ENCODE measurements at places on chromosomes 2 and 18.

- DNase-seq: no peak
Measured at GRCh38 chr2:202377207-202377761, 1.2 kb downstream of the BMPR2 start.

- DNase-seq: no peak
Measured at GRCh38 chr2:181781078-181781786, 100.9 kb upstream of the NEUROD1 start.

GRCh38 chr2:134218930-134219658, 34.8 kb upstream of the MGAT5 start:
- no peak for DNase-seq

DNA sequence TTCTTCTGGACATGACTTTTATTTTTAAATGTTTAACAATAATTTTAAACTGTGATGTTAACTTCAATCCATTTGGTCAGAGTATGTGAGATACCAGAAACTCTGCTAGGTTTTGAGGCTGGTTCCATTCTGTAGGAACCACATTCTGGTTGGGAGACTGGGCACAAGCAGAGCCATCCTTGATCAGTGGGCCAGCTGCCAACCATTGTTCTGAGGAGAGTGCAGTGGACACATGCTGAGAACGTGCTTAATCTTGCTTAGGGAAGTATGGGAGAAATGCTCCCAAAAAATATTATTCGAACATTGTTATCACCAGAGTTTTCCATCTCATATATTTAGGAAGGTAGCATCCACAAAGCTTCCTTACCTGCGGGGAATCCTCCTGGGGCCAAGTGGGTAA, 155.8 kb downstream of the RTN4 start:
- no peak for DNase-seq

DNA sequence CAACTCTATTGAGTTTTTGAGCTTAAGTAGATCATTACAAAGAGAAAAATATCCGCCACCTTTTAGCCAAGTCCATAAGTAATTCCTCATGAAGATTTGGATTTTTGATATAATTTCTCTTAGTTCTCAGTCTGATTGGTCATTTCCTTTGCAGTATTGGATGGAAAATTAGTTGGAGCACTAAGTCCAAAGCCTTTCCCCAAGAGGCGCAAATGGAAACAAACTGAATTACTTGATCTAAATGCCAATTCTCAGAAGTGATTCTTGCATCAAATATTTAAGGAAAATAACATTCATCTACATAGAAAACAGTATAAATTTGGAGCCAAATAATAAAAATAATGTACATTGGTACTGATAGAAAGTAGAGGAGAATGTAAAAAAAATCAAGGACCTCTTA, 115.6 kb downstream of the CACNB4 start:
- DNase-seq: no peak

- DNase-seq: no peak
Measured at GRCh38 chr2:45869165-45869501, 217.7 kb downstream of the PRKCE start.

DNA sequence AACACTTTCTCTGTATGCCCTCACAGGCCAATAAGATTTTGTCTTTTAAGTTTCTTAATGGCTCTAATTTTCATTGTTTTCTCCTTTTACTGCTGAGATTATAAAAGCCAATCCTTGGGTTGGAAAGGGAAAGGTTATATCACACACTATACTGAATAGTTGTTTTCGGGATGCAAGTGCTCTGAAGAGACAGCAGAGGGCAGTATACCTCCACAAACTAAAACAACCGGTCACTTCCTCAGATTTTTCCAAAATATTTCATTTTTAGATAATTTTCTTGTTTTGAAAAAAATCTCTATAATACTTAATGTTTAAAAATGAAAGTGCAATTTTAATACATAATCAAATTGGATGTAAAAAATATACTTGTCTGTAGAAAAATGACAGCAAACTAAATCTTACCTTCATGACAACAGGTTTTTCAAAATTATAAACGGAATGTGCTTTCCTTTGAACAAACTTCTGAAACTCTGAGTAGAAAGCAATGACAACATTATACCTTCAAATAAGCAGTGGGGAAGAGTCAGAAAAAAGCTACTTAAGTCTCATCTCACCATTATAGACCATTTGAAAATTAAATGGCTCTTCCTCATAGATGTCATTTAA, 82.7 kb downstream of the ORC4 start:
- DNase-seq: no peak

GRCh38 chr2:146997488-146997887, 847.3 kb upstream of the ACVR2A start:
- no peak for DNase-seq

- DNase-seq: no peak
Measured at GRCh38 chr2:62202019-62202722, 6.3 kb downstream of the B3GNT2 start.

DNA sequence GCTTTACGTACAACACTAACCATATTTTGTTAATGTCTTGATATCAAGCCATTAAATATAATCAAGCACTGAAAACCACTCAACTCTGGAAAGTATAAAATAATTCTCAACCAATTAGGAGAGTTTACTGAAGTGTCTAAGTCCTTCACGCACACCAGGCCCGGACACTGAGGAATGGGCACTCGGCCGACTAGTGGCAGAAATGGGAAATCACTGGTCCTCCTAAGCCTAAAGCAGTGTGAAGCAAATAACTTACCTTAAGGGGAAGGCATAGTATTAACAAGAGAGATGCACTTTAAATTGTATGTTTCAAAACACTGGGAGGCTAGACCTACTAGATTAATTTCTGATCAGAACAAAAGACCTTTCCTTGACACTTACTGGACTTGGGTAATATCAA, 45.7 kb downstream of the FAM210A start:
- no peak for DNase-seq

DNA sequence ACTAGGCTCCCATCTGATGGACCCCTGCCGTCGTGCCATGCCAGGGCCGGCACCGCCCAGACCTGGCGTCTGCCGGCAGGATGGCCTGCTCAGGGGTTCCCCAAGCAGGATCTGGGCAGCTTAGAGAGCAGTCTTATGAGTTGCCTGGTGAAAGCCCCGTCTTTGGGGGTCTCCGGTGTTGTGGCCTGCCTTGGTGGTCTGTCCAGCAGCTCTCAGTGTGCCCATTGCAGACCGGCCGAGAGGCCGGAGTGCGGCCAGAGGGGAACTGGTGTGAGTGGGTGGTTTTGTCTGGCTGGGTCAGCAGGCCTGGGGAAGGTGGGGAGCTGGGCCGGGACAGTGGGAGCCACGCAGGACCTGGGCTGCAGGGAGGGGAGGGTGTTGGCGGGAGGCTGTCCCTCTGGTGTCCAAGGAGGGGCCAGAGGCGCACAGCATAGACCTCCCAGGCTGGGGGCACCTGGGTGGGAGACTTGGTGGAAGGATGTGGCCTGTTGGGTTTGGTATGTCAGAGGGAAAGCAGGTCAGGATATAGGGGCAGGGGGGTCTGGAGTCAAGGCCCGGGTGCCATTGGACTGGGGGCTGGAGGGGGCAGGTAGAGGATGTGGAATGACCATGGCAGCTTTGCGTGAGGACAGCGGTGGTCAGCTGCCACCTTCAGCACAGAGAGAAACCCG, 16.5 kb downstream of the GPC1 start:
- no peak for DNase-seq

GRCh38 chr18:46215902-46216723, 111.9 kb downstream of the HAUS1 start:
- DNase-seq: no peak

- DNase-seq: no peak
Measured at GRCh38 chr18:70405052-70405451, 116.2 kb downstream of the SOCS6 start.

DNA sequence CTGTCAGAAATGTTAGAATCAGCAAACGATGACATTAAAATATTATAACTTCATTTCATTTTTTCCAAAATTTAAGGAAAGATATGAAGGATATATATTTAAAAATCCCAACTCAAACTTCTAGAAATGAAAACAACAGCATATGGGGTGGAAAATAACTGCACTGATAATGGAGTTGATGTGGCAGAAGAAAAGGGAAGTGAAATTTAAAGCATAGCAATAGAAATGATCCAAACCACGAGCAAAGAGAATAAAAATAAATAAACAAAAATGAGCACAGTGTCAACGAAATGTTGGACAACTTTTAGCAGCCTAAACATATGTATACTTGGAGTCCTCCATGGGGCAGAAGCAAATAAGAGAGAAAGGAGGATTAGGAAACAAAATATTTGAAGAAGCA, 280.2 kb downstream of the KCNJ3 start:
- no peak for DNase-seq

- no peak for DNase-seq
Measured at GRCh38 chr2:47344890-47345589, 57.9 kb upstream of the MSH2 start.

- DNase-seq: no peak
Measured at GRCh38 chr18:46609048-46609447, 48.0 kb downstream of the LOXHD1 start.

DNA sequence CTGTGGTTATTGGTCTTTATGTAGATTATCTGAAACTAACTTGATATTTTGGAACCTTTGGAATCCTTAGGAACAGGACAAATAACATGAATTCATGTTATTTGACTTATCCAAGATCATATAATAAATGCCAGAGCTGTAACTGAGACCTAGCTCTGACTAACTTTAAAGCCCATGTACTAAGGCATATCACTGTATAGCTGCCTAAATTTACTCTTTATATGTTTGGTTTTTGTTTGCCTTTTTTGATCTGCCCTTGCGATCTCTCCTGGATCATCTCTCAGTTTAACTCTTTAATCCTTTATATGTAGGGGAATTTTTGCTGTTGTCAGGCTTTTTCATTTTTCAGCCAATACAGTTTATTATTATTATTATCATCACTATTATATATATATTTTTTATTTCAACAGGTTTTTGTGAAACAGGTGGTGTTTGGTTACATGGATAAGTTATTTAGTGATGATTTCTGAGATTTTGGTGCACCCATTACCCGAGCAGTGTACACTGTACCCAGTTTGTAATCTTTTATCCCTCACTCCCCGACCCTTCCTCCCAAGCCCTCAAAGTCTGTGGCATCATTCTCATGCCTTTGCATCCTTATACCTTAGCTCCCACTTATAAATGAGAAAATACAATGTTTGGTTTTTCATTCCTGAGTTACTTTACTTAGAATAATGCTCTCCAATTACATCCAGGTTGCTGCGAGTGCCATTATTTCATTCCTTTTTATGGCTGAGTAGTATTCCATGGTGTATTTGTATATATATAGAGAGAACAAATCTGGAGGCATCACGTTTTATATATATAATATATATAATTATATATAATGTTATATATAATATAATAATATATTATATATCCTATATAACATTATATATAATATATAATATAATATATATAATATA, 48.9 kb downstream of the APLF start:
- no peak for DNase-seq

DNA sequence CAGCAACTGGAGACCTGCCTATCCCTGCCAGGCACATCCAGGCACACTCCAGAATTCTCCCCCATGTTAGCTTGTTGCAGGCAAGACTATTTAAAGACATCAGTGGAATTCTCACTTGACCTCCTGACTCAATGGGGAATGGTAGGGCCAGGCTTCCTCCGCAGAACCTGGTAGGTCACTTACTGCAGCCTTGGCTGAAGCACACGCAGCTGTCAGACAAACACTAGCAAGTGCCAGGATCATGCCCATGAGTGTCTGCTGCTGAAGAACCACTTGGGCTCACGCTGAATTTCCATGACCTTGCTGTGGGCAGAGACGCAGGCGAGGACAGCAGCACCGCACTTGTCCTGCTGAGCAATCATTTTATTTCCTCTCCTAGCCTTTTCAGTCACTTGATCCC, 3.2 kb downstream of the LRRC30 start:
- no peak for DNase-seq

GRCh38 chr2:33583194-33583938, 15.7 kb downstream of the FAM98A start:
- no peak for DNase-seq

DNA sequence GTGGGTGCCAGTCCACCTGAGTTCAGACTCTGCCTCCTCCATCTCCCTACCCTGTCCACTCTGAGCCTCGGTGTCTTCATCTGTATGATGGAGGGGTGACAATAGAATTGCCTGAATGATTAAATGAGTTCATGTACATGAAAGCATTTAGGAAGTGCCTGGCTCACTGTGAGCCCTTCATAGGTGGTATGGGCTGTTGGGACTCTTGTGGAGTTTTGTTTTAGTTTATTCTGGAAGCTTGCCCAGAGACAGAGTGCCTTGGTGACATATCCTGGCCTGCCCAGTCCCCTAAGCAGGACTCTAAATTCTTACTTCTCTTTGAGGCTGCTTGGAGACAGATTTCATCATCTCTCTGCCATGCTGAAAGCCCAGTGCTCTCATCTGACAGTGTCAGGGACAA, 24.5 kb upstream of the GIGYF2 start:
- DNase-seq: no peak

GRCh38 chr18:29250259-29250658, 1073.3 kb upstream of the CDH2 start:
- no peak for DNase-seq

GRCh38 chr2:59868981-59869380, 684.5 kb downstream of the BCL11A start:
- DNase-seq: no peak

DNA sequence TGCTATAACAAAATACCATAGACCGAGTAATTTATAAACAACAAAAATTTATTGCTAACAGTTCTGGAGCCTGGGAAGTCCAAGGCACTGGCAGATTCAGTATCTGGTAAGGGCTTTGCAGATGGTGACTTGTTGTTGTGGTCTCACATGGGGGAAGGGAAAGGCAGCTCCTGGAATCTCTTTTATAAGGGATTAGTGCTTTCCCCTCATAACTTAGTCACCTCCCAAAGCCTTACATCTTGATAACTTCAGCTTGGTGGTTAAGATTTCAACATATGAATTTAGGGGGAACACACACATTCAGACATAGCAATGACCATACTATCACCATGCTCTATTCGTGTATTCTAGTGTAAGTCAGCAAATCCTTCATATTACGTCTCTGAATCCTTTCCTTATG, 447.6 kb upstream of the TCF4 start:
- DNase-seq: no peak

GRCh38 chr2:16322308-16323125, 343.1 kb downstream of the CYRIA start:
- DNase-seq: no peak

- no peak for DNase-seq
Measured at GRCh38 chr2:169393068-169393590, 30.8 kb upstream of the LRP2 start.

GRCh38 chr2:23425885-23426262, 40.9 kb downstream of the KLHL29 start:
- DNase-seq: no peak

DNA sequence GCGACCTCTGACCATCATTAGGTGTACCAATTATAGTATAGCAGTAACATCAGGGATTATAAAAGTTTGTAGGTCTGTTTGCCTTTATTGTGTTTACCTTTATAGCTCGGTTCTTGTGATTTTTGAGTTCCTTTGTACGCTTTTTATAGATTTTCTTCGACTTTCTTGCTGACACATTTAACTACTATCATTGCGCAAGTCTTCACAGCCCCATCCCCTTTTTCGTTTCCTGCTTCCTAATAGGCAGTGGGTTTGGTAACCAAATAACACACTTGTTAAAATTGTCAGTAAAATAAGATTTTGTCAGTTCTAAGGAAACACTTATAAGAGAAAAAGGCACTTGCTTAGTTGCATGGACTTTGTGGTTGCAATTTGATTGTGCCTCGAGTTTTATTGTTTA, 541.5 kb downstream of the LRP1B start:
- DNase-seq: no peak

GRCh38 chr2:214130114-214130513, 280.7 kb upstream of the VWC2L start:
- no peak for DNase-seq

- DNase-seq: no peak
Measured at GRCh38 chr18:24915547-24915946, 436.4 kb downstream of the ZNF521 start.

Data from stimulated activated CD4-positive, alpha-beta T cell treated with anti-CD3 and anti-CD28 coated beads, TNF-alpha, amount 100 ng/mL, for 48 hours (primary cell).